ENCODE measurements at places on chromosomes 6 and 20. TPM values are rescaled to one million over a fixed set of nuclear protein-coding genes. Genes with fewer than 3 reads are reported as not detected.

FERMT1 gene
- total RNA-seq: 1.3 TPM

VARS1 gene
- total RNA-seq: 247 TPM

GRCh38 chr6:168495133-168495532, 54.1 kb downstream of the SMOC2 start:
- no peaks in the 10 kb centered on the region for H3K36me3 ChIP-seq
- no peak overlapping the region for H3K4me3 ChIP-seq
- DNase-seq: no peak
- H3K27ac ChIP-seq: no peak overlapping the region
- no peaks in the 10 kb centered on the region for H3K4me1 ChIP-seq

- no peaks in the 10 kb centered on the region for H3K4me1 ChIP-seq
- DNase-seq: no peak
- H3K36me3 ChIP-seq: no peaks in the 10 kb centered on the region
- H3K27ac ChIP-seq: no peak overlapping the region
- no peaks in the 10 kb centered on the region for H3K27me3 ChIP-seq
- no peak overlapping the region for H3K4me3 ChIP-seq
These were observed 683.6 kb downstream of the BCKDHB start for GRCh38 chr6:80789912-80790570.

GRCh38 chr20:12171923-12172524, 254.3 kb downstream of the BTBD3 start:
- no peak overlapping the region for H3K27ac ChIP-seq
- H3K27me3 ChIP-seq: no peaks in the 10 kb centered on the region
- no peak overlapping the region for H3K4me3 ChIP-seq
